Epithelial cell of umbilical artery (primary cell): ENCODE measurements at places on chromosomes 6 and 20. TPM values are rescaled to one million over a fixed set of nuclear protein-coding genes. Genes with fewer than 3 reads are reported as not detected.

Gene DCDC2
- under 0.01 and 0.15 TPM in 2 replicates for total RNA-seq

Gene ARFGAP1
- 53.8 and 53.9 TPM in 2 replicates for total RNA-seq

Gene TP53INP2
- total RNA-seq: 3.0 and 4.5 TPM in 2 replicates

Gene SLC44A4
- total RNA-seq: 0.15 and 0.32 TPM in 2 replicates

Gene C20orf141
- not detected in 2 replicates for total RNA-seq

Gene DSTN
- total RNA-seq: 248 and 320 TPM in 2 replicates

Gene ADTRP
- total RNA-seq: 5.3 and 9.1 TPM in 2 replicates

Gene STMND1
- total RNA-seq: not detected in 2 replicates

Gene TMEM244
- total RNA-seq: not detected in 2 replicates

Gene GHRH
- total RNA-seq: not detected in 2 replicates

Gene VSX1
- not detected in 2 replicates for total RNA-seq

Gene EYA4
- 0.32 and 0.61 TPM in 2 replicates for total RNA-seq

Gene MCHR2
- total RNA-seq: not detected in 2 replicates

Gene GPSM3
- total RNA-seq: 3.8 and 5.2 TPM in 2 replicates

Gene NRN1
- 20.1 and 20.8 TPM in 2 replicates for total RNA-seq

Gene SLC35D3
- under 0.01 TPM in 1 of 2 replicates, not detected in the other for total RNA-seq

Gene CRIP3
- not detected in 2 replicates for total RNA-seq

Gene TCFL5
- total RNA-seq: 9.3 and 13.3 TPM in 2 replicates

Gene FGD2
- not detected in 2 replicates for total RNA-seq
